ENCODE measurements at places on chromosomes 7 and 10.

DNA sequence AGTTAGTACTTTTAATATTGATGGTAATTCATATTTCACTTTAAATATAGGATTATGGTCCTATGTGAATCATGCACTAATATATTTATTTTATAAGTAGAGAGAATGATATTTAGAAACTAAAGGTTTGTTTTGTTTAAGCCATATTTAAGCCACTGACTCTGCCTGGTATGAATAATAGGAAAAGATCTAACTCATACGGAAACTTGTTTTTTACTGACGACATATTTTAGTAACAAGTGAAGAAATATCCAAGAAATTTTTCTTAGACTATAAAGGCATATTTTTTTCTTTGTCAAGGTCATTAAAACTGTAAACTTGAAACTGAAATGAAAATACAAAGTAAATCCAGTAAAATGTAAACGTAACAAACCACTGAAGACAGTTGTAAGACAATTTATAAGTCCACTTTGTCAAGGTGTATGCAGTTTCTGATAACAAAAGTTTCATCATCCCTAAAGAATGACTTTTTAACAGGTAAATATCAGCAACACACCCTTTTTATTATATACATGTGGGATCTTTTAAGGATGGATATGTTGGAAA is 147.1 kb downstream of the PHF14 start:
- H3K36me3 ChIP-seq, result peaks cover 5% of the 10 kb centered on the region
- no peak for DNase-seq
- no peaks in the 10 kb centered on the region for H3K27me3 ChIP-seq
- no peak overlapping the region for H3K4me3 ChIP-seq
- no peak overlapping the region for H3K27ac ChIP-seq

DNA sequence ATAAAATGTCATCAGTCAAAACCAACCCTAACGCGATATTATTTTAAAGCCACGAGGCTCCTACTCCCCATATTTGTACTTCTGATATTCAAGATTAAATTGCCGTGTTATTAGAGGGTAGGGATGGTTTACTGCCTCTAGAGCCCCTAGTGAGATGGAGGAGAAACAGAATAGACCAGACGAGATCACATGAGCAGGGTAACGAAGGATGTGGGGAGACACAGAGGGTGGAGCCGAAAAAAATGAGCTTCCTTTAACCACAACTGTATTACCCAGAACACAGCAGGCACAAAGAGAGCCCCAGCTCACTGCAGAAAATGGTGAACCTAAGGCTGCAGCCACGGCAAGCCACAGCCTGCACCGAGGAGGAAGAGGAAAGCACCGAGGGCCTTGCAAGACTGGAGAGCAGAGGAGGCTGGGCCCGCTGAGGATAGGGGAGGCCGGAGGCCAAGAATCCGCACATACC is 14.3 kb downstream of the ZC3HAV1 start:
- DNase-seq, result no peak
- H3K4me1 ChIP-seq, result peaks cover 38% of the 10 kb centered on the region
- peaks cover 5% of the 10 kb centered on the region for H3K27me3 ChIP-seq
- H3K27ac ChIP-seq, result no peak overlapping the region
- peak overlapping the region; percentile 5 for H3K4me3 ChIP-seq

- no peak for DNase-seq
- H3K4me3 ChIP-seq, result no peak overlapping the region
- peaks cover 6% of the 10 kb centered on the region for H3K4me1 ChIP-seq
- no peak overlapping the region for H3K27ac ChIP-seq
- H3K36me3 ChIP-seq, result no peaks in the 10 kb centered on the region
Observed at GRCh38 chr10:124494046-124494807, 32.6 kb downstream of the LHPP start.

DNA sequence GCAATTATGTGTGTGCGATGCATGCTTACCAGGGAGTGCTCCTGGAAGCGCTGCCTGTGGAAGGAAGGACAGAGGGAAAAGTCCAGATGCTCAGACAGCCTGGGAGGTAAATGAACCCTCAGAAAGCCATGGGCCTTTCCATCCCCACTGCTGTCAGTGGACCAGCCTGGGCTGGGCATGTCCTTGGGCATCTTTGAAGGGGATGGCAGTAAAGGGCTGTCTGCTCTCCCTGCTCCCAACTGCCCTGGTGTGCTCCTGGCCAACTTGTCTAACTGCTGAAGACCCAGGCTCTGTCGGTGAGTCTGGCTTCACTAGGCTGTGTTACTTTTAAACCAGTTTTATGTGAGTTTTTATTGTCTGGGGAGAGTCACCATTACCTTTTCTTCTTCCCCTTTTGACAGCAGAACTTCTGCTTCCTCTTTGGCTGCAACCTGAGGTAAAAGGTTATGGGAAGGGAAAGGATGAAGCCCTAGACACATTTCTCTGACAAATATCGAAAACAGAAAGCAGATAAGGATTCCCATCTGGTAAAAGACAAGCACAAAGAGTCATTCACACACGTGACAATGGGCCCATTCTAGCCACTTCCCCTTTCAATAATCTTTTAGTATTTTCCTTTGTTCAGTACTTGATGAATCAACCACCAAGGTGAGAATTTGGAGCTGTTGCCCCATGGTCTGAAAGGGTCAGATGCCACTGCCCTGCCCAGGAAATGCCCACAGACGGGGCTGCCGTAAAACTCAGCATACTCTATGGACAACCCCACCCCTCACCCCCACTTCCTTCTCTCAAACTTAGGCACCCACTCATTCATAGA is 27.6 kb upstream of the PIK3AP1 start:
- H3K27me3 ChIP-seq, result peaks cover 2% of the 10 kb centered on the region
- H3K36me3 ChIP-seq, result no peaks in the 10 kb centered on the region
- DNase-seq, result no peak
- H3K27ac ChIP-seq, result no peak overlapping the region

DNA sequence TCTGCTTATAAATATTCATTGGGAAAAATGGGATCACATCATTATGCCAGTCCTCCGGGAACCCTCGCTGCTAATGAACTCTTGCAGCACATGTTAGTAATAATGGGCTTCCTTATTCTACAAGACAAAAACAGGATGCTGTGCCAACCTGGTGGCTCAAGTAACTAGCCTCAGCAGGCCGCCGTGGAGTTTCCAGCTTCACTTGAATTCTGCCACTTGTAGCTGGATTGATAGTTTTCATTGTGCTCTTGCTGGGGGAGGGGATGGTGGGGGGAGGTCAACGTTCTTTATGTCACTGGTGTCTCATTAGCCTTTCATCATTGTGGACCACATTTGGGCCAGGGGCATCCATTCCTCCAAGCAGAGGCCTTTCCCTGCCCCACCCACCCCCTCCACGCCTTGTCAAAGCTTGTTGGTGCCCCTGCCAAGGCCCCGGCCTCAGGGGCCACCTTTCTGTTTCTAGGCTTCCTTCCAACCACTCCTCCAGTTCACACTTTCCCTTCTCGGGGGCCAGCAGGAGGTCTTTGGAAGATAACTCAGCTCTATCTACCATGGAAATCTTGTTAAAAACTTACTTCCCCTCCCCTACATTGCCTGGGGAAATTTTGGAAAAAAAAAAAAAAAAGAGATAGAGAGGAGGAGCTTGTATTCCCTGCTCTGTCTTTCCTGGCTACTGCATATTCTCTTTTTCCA is 153.9 kb downstream of the BMPER start:
- H3K4me3 ChIP-seq, result no peak overlapping the region
- no peaks in the 10 kb centered on the region for H3K27me3 ChIP-seq
- peaks cover 4% of the 10 kb centered on the region for H3K4me1 ChIP-seq
- DNase-seq, result no peak
- H3K36me3 ChIP-seq, result no peaks in the 10 kb centered on the region

DNA sequence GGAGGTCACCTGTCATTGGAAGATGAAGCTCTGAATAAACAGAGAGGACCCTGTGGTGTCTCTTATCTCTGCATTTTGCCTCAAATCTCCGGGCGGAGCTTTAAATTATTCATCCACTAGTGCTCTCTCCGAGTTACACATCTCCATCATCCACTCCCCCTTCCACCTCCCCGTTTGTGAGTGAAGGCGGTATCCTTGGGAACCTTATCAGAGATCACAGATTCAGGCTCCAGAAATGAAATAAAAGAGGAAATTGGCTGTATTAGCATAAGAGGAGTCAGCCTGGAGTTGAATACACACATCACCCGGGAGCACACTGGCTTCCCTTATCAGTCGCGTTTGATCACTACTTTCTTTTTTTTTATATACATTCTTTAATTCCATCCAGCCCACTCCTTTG is 1184.8 kb downstream of the GATA3 start:
- H3K36me3 ChIP-seq, result no peaks in the 10 kb centered on the region
- H3K4me1 ChIP-seq, result peaks cover 4% of the 10 kb centered on the region
- DNase-seq, result no peak
- no peaks in the 10 kb centered on the region for H3K27me3 ChIP-seq
- no peak overlapping the region for H3K4me3 ChIP-seq

- H3K27ac ChIP-seq, result no peak overlapping the region
- H3K36me3 ChIP-seq, result no peaks in the 10 kb centered on the region
- peaks cover 31% of the 10 kb centered on the region for H3K4me1 ChIP-seq
- peaks cover 3% of the 10 kb centered on the region for H3K27me3 ChIP-seq
Observed at GRCh38 chr7:148854983-148855382, 29.1 kb downstream of the EZH2 start.

- no peak for DNase-seq
- H3K4me1 ChIP-seq, result peaks cover 11% of the 10 kb centered on the region
- H3K27me3 ChIP-seq, result no peaks in the 10 kb centered on the region
Observed at GRCh38 chr7:82600531-82600930, 157.0 kb upstream of the CACNA2D1 start.

DNA sequence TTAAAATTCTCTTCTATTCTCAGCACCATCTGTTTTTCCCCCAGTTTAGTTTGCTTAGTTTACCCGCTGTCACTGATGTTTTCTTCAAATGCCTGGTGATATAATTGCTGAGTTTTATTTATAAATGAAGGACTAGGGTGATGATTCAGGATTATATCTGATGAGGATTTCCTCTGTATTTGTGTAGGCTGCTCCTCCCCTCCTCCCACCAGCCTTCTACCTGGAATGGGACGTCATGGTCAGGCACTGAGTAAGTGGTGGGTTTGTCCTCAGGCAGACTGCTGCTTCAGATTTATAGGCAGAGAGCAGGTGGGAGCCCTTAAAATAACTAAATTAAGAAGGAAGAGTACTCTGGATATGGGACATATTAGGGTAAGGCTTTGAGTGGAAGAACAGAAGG is 35.8 kb downstream of the PALS2 start:
- H3K4me1 ChIP-seq, result peaks cover 11% of the 10 kb centered on the region
- H3K27me3 ChIP-seq, result no peaks in the 10 kb centered on the region
- no peaks in the 10 kb centered on the region for H3K36me3 ChIP-seq
- H3K4me3 ChIP-seq, result no peak overlapping the region

GRCh38 chr7:22584179-22584578 is 84.2 kb upstream of the STEAP1B start:
- no peaks in the 10 kb centered on the region for H3K27me3 ChIP-seq
- no peaks in the 10 kb centered on the region for H3K36me3 ChIP-seq
- no peak for DNase-seq
- H3K4me1 ChIP-seq, result peaks cover 17% of the 10 kb centered on the region
- no peak overlapping the region for H3K27ac ChIP-seq

GRCh38 chr7:95596198-95597063 is at the start of gene PDK4:
Gene PDK4, minus strand, starts transcription at chr7:95596516. Its CDS starts 223 bp downstream, at chr7:95596293.
- no peak within 1 kb of the TSS for H3K27ac ChIP-seq
- H3K4me1 ChIP-seq, result peaks cover 11% of the 10 kb centered on the region
- no peaks in the 10 kb centered on the region for H3K36me3 ChIP-seq
- DNase-seq, result peak; percentile 37

- no peak overlapping the region for H3K4me3 ChIP-seq
- no peaks in the 10 kb centered on the region for H3K27me3 ChIP-seq
- H3K27ac ChIP-seq, result no peak overlapping the region
- no peak for DNase-seq
- H3K36me3 ChIP-seq, result no peaks in the 10 kb centered on the region
- no peaks in the 10 kb centered on the region for H3K4me1 ChIP-seq
Observed at GRCh38 chr7:34330308-34330707, 327.7 kb upstream of the NPSR1 start.

- peak; percentile 36 for DNase-seq
- H3K36me3 ChIP-seq, result peaks cover 3% of the 10 kb centered on the region
- H3K27me3 ChIP-seq, result peaks cover 6% of the 10 kb centered on the region
- H3K4me1 ChIP-seq, result peaks cover 17% of the 10 kb centered on the region
- H3K27ac ChIP-seq, result peak overlapping the region; percentile 76
Observed at GRCh38 chr10:132518572-132519381, 18.8 kb upstream of the INPP5A start.

- H3K27ac ChIP-seq, result no peak overlapping the region
- H3K4me1 ChIP-seq, result peaks cover 36% of the 10 kb centered on the region
- H3K27me3 ChIP-seq, result peaks cover 4% of the 10 kb centered on the region
- no peak for DNase-seq
- no peaks in the 10 kb centered on the region for H3K36me3 ChIP-seq
Observed at GRCh38 chr10:78702186-78702585, 366.6 kb upstream of the ZMIZ1 start.

Measured in endothelial cell (in vitro differentiated cells).